ENCODE measurements at places on chromosomes 16 and 17.

DNA sequence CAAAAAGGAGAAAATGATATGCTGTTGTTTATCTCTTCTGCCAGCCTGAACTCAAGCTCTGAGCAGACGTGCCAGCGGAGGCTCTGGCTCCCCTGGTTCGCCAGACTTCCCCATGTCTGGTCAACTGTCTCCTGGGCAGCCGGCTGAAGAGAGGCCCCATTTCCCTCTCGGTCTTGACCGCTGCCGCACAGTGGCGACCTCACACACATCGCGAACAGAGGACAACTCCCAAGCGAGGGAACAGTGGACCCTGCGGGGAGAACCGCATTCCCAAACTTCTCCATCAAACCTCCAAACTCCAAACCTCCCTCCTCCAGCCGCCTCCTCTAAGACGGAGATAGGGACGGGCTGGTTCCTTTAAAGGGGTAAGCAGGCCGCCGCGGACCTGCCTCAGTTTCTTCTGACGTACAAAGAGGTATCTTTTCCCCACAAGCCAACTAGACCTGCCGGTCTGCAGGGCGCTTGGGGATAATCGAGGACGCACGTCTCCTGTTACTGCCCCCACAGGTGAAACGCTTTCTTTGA is 24.9 kb upstream of the RFFL start:
- no peak for DNase-seq

DNA sequence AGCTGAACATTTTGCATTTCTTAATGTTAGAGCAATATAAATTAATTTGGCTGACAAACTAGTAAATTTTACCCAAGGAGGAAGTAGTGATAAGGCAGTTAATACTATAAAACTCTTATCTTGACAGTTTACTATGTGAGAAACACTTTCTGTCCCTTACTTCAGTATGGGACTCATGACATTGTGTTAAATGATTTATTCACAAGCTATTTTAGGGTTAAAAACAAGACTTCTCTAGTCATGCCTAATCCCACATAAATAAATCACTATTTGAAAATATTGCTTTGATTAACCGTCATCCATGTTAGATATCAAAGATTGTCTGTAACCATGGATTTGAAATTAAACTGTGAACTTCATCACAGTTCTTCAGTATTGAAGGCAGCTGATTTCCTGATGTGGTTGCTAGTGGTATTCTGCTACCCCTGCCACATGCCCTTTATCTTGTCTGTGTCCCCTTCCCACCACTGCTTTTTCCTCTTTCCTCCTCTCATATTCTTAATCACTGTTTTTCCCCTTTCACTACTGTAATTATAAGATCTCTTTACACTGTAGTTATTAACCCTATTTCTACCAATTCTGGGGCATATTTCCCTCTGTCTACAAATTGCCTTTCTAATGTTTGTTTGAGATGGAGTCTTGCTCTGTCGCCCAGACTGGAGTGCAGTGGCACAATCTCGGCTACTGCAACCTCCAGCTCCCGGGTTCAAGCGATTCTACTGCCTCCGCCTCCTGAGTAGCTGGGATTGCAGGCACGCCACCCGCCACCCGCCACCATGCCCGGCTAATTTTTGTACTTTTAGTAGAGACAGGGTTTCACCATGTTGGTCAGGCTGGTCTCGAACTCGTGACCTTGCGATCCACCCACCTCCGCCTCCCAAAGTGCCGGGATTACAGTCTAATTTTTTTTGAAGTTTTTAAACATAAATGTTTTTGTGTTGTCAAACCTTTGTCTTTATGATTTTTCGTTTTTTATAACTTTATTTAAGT is 95.6 kb downstream of the STXBP4 start:
- DNase-seq: no peak

DNA sequence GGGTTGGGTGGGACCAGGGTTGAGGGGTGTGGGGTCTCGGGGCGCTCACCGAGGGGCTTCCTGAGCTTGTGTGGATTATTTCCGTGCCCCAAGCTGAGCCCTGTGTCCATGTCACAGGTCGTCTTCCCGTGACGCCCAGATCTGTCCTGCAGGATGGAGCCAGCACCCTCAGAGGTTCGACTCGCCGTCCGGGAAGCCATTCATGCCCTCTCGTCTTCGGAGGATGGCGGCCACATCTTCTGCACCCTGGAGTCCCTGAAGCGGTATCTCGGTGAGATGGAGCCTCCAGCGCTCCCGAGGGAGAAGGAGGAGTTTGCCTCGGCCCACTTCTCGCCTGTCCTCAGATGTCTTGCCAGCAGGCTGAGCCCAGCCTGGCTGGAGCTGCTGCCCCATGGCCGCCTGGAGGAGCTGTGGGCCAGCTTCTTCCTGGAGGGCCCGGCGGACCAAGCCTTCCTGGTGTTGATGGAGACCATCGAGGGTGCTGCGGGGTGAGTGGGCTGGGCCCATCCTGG is 1.0 kb downstream of the TELO2 start:
- DNase-seq: no peak

- DNase-seq: no peak
Measured at GRCh38 chr17:82807562-82807961, 32.3 kb downstream of the ZNF750 start.

GRCh38 chr17:79779084-79779529 is 1.2 kb downstream of the CBX2 start:
- no peak for DNase-seq

DNA sequence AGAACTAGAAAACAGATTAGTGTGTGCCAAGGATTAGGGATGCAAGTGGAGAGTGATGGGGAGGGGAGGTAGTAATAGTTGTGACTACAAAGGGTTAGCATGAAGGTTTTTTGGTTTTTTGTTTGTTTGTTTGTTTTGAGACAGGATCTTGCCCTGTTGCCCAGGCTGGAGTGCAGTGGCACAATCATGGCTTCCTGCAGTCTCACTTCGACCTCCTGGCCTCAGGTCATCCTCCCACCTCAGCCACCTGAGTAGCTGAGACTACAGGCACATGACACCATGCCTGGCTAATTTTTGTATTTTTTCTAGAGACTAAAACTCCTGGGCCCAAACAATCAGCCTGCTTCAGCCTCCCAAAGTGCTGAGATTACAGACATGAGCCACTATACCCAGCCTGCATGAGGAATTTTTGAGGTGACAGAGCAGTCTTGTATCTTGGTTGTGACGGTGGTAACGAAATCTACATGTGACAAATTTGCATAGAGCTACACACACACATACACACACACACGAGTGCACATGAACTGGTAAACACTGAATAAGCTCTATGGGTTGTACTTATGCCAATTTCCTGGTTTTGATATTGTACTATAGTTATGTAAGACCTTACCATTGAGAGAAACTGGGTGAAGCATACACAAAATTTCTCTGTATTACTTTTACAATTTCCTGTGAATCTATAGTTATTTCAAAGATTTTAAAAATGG is 59.6 kb upstream of the TOM1L1 start:
- no peak for DNase-seq

DNA sequence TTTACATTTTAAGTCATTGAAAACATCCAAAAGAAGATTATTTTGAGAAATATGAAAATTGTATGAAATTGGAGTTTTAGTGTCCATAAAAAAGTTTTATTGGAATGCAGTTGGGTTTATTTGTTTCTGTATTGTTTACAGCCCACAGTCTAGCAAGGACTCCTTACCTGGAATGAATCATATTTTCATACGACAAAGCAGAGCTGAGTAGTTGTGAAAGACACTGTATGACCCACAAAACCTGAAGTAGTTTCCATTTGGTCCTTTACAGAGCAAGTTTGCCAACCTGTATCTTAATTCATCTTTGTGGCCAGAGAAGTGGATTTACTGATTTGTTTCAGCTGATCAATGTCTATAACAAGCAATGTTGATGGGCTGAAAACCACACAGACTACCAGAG is 10.3 kb downstream of the CCL18 start:
- no peak for DNase-seq

DNA sequence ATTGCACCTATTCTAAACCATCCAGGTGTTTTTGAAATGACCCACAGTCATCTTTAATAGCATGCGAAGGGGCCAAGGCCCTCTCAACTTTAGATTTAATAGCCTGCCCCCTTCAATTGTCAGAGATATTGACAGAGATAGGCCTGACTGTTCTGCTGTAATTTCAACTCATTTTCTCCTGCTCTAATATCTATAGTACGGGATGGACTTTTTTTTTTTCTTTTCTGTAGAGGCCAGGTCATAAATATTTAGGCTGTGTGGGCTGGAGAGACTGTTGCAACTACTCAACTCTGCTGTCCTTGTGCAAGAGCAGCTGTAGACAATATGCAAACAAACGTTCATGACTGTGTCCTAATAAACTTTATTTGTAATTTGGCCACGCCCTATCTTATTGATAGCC is 24.7 kb upstream of the KRT20 start:
- no peak for DNase-seq

- DNase-seq: no peak
Measured at GRCh38 chr16:12300945-12301500, 324.5 kb downstream of the SNX29 start.

GRCh38 chr17:64336760-64337413 is 53.8 kb downstream of the PECAM1 start:
- DNase-seq: no peak

- DNase-seq: no peak
Measured at GRCh38 chr17:58338841-58339754, 10.5 kb upstream of the TSPOAP1 start.

DNA sequence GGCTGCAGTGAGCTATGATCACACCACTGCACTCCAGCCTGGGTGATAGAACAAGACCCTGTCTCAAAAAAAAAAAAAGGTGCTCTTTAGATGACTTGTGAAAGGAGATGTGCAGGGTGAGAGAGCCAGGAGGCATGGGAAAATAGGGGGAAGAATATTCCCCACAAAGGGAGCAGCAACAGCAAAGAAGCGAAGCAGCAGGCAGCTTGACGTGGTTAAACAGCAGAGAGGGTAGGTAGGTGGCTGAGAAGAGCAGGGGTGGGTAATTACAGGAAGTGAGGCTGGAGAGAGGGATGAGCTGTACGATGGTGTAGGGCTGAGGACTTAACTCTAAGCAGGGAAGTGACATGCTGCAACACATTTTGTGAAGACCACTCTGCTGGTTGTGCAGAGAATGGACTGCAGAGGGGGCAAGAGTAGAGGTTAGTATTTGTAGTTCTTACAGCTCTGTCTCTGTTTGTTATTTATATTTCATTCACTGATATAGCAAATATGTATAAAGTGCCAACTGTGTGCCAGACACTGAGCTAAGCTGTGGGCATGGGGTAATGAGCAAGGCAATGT is 1.6 kb downstream of the HEATR3 start:
- DNase-seq: peak; percentile 12

GRCh38 chr16:54875443-54875842 is 55.2 kb upstream of the IRX5 start:
- DNase-seq: no peak

GRCh38 chr17:36095992-36096391 is 6.0 kb upstream of the CCL3 start:
- no peak for DNase-seq

GRCh38 chr16:52404546-52404945 is 142.4 kb downstream of the TOX3 start:
- DNase-seq: no peak

GRCh38 chr17:34658811-34659560 is 79.6 kb downstream of the TMEM132E start:
- DNase-seq: no peak
